Right renal cortex interstitium (tissue), 3 donors: ENCODE measurements at places on chromosomes 5 and 9. TPM values are rescaled to one million over a fixed set of nuclear protein-coding genes. Genes with fewer than 3 reads are reported as not detected.

The BTNL8 gene
- polyA plus RNA-seq, result 0.58 TPM

- DNase-seq, result no peak
These were observed at the start of gene HSPB3 for GRCh38 chr5:54455413-54456157. TSS of gene HSPB3 (plus strand) at chr5:54455699. CDS start at chr5:54455790, 91 bp downstream.

GRCh38 chr5:179771311-179771895 is 22.4 kb upstream of the LTC4S start:
- DNase-seq, result no peak

The CDH9 gene
- polyA plus RNA-seq, result 12.7 TPM

The CD180 gene
- 0.78 TPM for polyA plus RNA-seq

GRCh38 chr9:91908293-91908623 is 41.8 kb downstream of the ROR2 start:
- DNase-seq, result no peak

DNA sequence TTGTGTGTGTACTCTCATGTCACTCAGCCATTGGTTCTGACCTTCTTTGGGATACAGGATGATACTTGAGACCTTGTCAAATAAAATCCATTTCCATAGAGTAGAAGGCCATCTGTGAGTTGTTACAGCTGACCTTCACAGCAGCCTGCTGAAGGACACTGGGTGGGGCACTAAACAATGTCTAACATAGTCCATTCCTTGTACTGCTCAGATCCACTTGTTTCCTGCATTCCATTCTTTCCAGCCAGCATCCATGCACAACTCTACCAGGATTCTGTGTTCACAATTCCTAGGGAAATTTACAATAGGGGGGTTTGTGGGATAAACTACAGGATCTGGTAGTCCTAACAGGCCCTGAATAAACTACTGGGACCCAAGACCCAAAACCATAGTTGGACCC is 286.4 kb downstream of the RASEF start:
- no peak for DNase-seq

DNA sequence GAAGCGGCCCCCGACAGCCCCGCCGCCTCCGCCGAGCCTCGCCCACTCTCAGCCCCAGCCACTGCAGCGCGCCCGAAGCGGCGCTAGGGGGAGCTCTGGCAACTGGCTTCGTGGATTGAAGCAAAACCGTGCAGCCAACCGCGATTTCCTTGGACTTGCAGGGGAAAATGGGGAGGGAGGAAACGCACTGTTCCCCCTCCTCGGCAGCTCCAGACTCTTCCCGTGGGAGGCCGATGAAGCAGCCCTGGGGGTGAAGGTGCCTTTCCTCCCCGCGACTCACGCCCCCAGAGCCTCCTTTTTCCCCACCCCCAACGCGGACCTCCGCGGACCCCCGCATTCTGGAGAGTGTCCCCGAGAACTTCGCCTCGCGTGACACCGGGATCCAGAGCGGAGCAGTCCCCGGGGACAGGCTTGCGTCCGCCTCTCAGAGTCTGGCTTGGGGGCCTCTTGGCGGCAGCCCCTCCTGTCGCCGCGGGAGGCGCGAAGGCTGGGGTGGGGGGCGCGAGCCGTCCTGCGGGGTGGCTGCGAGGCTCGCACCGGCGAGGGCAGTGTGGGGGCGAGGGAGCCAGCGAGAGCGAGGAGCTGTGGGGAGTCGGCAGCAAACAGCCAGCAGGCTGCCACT is 3.8 kb downstream of the IER5L start:
- DNase-seq, result no peak

- no peak for DNase-seq
These were observed 45.2 kb downstream of the PAX5 start for GRCh38 chr9:36988848-36989247.
